ENCODE measurements at places on chromosomes 7 and 10. TPM values are rescaled to one million over a fixed set of nuclear protein-coding genes. Genes with fewer than 3 reads are reported as not detected.

WEE2 gene
- not detected for polyA plus RNA-seq

DNA sequence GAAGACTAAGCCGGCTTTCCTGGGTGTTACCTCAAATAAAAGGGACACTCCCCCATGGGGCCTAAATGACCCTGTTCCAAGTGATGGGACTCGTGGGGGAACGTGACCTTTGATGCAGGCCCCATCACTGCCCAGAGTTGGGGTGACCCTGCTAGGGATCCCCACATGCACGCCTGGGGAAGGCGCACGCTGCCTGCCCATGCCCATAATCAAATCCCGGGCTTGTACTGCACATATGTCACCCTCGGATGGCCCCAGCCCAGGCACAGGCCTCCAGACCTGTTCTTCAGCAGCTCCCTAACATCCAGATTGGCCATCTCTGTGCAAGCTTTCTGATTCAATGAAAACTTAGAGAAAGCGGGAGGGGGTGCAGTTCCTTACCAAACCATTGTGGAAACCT lies 14.7 kb downstream of the EBF3 start:
- DNase-seq = no peak

PTPRN2 gene
- 1.5 TPM for polyA plus RNA-seq

ABCF2 gene
- polyA plus RNA-seq = 35.2 TPM

- no peak for DNase-seq
These were observed 15.5 kb downstream of the LZTS2 start for GRCh38 chr10:101014966-101015581.

- DNase-seq = no peak
These were observed 550.2 kb downstream of the SORCS1 start for GRCh38 chr10:106614293-106614692.

DNA sequence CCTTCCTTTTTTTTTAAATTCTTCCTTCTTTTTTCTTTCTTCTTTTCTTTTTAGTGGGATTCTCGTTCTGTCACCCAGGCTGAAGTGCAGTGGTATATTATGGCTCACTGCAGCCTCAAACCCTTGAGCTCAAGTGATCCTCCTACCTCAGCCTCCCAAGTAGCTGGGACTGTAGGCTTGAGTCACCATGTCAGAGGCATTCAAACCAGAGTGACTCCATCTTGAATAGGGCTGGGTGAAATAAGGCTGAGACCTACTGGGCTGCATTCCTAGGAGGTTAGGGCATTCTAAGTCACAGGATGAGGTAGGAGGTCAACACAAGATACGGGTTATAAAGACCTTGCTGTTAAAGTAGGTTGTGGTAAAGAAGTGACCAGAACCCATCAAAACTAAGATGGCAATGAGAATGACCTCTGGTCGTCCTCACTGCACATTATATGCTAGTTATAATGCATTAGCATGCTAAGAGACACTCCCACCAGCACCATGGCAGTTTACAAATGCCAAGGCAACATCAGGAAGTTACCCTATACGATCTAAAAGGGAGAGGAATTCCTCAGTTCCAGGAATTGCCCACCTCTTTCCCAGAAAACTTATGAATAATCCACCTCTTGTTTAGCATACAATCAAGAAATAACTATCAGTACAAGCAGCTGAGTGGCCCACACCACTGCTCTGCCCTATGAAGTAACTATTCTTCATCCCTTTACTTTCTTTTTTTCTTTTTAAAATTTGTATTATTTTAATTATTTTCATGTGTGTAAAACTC lies 99.0 kb upstream of the ITGB1 start:
- DNase-seq = no peak

DNA sequence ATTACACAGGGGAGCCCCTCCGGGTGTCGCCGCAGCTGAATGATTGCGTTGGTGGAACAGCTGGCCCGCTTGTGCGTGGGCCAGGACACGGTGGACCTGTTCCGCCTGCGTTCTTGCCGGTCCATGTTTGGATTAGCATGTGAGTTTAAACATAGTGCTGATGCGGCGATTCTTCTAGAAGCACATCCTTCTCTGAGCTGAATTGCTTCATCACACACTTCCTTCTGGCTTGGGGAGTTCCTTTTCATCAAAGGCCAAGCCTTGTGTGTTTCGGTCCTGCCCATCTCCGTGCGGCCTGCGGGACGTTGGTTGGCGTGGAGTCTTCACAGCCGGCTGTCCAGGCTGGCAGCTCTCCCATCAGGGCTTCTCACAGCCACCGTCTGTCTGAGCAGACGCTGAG lies 45.5 kb upstream of the SLC29A4 start:
- DNase-seq = peak; percentile 74

ABCC2 gene
- 0.30 TPM for polyA plus RNA-seq

DNA sequence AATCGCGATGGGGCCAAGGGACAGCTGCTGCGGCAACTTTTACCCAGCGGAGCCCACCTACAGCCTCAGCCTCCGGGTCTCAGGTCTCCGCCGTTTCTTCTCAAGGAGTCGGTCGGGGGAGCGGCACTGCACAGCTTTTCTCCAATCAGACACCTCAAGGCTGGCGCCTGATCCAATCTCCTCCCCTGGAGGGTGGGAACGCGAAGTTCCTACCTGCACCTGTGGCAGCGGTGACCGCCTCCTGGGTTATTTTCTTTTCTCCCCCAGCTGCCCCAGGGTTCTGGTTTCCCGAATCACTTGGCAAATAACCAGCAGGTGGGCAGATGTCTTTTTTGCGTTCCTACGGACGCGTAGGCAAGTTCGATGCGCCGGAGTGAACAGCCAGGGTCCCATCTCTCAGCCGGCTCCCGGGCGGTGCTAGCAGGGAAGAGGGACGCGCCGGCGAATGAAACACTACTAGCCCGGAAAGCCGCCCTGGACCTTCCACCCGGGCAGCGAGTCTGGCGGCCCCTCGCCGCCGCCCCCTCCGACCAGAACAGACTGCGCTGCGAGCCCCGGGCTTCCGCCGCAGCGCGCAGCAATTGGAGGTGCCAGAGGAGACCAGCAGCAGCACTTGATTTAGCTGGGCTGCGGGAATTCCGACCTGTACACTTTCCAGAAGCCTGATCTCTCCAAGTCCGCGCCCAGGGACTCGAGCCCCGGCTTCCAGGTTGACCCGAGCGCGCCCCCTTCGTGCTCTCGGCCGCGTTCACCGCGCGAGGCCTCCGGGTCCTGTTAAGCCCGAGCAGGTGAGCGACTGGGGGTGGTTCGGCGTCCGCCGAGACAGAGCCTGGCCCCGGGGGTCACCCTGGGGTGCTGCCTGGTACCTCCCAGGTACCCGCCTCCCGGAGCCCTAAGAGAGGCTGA lies at the start of gene PRR15:
Gene PRR15, plus strand, starts transcription at position 246 of the 906 bp plus-strand sequence. CDS start 2,495 bp downstream, outside the sequence.
- DNase-seq = peak; percentile 16

GRCh38 chr7:123751821-123752220 lies 3.0 kb upstream of the WASL start:
- no peak for DNase-seq

CLEC5A gene
- polyA plus RNA-seq = 0.37 TPM

SPDYE1 gene
- not detected for polyA plus RNA-seq

GRCh38 chr10:32413513-32413912 lies 32.4 kb upstream of the CCDC7 start:
- no peak for DNase-seq

DNA sequence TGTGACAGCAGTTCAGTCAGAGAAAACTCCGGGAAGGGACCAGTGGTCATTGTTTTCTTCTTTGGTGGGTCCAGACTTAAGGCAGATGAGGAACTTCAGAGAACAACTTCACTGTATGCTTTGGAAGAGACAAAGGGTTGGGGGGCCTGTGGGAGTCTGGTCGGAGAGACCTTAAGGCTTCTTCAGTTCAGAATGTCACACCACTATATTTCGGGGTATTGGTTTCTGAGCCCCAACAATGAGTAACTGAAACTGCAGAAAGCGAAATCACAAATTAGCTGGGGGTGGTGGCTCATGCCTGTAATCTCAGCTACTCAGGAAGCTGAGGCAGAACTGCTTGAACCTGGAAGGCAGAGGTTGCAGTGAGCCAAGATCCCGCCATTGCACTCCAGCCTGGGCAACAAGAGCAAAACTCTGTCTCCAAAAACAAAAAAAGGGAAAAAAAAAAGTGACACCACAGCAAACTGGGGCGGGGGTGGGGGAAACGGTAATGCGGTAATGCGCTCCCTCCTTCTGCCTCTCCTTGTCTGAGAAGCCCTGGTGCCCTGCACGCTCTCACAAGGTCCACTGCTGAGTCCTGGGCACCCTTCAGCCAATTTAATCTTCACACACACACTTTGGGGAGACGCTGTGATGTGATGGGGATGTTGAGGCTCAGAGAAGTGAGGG lies 2.2 kb upstream of the ADIRF start:
- DNase-seq = no peak

- DNase-seq = no peak
These were observed 81.3 kb upstream of the UNC5B start for GRCh38 chr10:71131096-71131495.

- DNase-seq = no peak
These were observed 55.5 kb downstream of the PLXNA4 start for GRCh38 chr7:132520591-132521280.

DNA sequence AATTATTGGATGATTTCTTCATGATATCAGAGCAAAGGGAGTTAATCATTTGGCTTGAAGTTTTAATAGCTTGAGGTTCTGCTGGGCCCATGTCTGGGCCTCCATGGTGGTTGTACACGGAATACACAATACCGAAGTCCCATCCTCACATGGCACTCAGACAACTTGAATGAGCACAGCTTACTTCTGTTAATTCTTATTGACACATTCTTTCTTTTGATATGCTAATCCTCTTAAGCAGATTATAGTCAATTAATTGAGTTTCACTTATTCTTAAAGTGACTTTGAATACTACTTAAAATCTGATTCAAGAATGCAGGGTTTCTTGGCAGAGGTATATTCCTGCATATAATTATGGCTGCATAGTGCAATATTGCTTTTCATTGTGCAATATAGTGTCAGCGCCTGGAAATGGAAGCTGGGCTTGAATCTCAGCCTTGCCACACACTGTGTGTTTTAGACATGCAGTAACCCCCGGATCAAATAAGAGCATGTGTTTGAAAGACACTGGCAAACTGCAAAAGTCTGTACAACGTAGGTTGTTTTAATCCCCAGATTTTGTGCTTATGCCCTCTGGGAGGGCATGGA lies 543.5 kb upstream of the ADARB2 start:
- DNase-seq = no peak

DNA sequence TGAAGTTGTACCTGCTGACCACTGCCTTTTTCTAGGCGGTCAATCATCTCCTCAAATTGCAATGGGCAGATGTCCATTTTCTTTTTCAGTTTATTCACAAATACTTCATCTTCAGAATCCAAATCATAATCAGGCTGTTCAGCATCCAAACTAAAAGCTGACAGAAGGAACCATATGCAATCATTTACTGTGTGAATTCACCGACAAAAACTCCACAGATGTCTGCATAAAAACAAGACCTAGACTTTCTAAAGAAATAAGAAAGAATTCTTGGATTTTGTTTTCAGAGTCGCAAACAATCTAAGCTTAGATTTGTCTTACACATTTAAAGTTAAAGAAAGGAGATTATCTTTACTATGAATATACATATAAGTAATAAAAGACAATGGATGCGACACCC lies 53.4 kb downstream of the EPC1 start:
- DNase-seq = no peak

- no peak for DNase-seq
These were observed 34.1 kb downstream of the CREM start for GRCh38 chr10:35160743-35161142.

- no peak for DNase-seq
These were observed 21.6 kb upstream of the GIMAP8 start for GRCh38 chr7:150428671-150429451.

LIPN gene
- polyA plus RNA-seq = 0.06 TPM

SUN3 gene
- polyA plus RNA-seq = not detected

GRCh38 chr10:71126432-71126831 lies 85.9 kb upstream of the UNC5B start:
- DNase-seq = no peak
